Spinal cord (tissue), 10 donors: ENCODE measurements at places on chromosomes 6 and 20.

DNA sequence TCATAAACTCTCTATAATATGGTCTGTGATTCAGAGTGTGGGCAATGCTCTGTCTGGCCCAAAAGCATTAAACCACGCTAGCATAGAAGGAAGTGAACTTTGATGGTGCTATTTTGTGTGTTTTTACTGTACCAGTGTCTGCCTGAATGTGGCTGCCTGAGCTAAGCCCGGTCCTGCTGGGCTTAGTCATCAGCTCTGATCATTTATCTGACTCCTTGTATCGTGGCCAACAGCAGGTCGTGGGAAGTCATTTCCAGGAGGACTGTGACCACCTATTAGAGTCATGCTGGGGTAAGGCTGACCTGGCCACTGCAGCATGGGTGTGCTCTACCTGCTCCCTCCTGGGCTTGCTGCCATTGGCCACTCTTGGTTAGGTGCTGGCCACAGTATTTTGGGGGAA lies 239.1 kb upstream of the CEP162 start:
- H3K4me3 ChIP-seq: no peak overlapping the region
- no peak for DNase-seq
- no peaks in the 10 kb centered on the region for H3K4me1 ChIP-seq
- no peaks in the 10 kb centered on the region for H3K36me3 ChIP-seq

GRCh38 chr6:127533011-127533410 lies 13.9 kb upstream of the MTCL3 start:
- no peaks in the 10 kb centered on the region for H3K36me3 ChIP-seq
- H3K27ac ChIP-seq: no peak overlapping the region
- no peaks in the 10 kb centered on the region for H3K4me1 ChIP-seq
- no peaks in the 10 kb centered on the region for H3K27me3 ChIP-seq
- H3K4me3 ChIP-seq: no peak overlapping the region

DNA sequence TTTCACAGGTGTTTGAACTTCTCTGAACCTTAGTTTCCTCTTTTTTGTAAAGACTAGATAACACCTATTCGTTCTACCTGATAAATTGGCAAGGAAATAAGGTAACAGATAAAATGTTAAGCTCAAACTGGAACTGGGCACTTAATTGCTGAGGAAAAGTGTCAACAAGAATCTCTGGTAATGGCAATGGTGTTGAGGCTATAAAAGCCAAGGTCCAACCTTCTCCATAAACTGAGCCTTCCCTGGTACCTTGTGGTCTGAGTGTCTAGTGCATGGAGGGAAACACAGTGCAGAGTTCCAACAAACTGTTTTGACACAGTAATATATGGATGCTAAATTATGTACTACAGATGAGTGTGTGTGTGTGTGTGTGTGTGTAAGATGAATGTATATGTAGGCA lies 33.4 kb upstream of the GSTA4 start:
- no peak overlapping the region for H3K27ac ChIP-seq
- no peaks in the 10 kb centered on the region for H3K4me1 ChIP-seq

DNA sequence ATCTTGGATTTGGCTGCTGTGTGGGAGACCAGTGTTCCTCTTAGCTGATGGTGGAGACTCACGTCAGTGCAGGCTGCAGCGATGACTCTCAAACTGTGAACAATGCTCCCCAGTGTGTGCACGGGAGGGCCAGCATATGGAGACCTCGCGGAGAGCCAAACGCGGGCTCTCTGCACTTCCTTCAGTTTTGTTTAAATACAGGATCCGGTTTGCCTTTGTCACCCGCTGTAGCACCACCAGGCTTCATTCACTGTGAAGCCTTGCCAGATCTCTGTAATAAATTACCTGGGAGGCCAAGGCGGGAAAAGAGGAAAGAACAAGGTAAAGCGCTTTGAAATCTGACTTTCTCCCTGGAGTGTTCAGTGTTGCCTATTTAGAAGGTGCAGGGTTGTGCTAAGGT lies 30.7 kb upstream of the TMEM14A start:
- no peaks in the 10 kb centered on the region for H3K36me3 ChIP-seq
- no peaks in the 10 kb centered on the region for H3K27me3 ChIP-seq
- H3K4me1 ChIP-seq: peaks cover 4% of the 10 kb centered on the region
- peak overlapping the region; percentile 12 for H3K27ac ChIP-seq
- DNase-seq: no peak

- no peak overlapping the region for H3K4me3 ChIP-seq
- no peak for DNase-seq
- H3K36me3 ChIP-seq: no peaks in the 10 kb centered on the region
- H3K27me3 ChIP-seq: peaks cover 35% of the 10 kb centered on the region
- peaks cover 16% of the 10 kb centered on the region for H3K4me1 ChIP-seq
- no peak overlapping the region for H3K27ac ChIP-seq
These were observed 2.5 kb upstream of the PRDM1 start for GRCh38 chr6:106083618-106084017.

DNA sequence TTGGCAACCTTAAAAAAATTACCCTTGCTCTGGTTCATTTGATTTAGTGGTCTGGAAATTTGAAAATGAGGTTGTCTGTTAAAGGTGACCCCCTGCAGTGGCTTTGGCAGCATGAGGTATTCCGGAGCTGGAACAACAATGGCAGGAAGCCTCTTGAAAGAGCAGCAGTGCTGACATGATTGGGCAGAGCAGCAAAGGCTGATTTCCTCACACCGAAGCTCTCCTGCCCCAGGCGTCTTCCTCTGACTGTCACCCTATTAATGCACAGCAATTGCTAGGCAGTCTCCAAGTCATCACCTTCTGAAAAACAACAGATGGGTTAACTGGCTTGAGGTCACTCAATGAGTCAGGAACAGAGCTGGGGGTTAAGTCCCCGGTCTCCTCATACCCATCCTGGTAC lies 241.8 kb upstream of the MMS22L start:
- DNase-seq: no peak
- H3K27ac ChIP-seq: no peak overlapping the region
- no peak overlapping the region for H3K4me3 ChIP-seq
- no peaks in the 10 kb centered on the region for H3K27me3 ChIP-seq

- H3K36me3 ChIP-seq: no peaks in the 10 kb centered on the region
- DNase-seq: no peak
- no peak overlapping the region for H3K4me3 ChIP-seq
- H3K27ac ChIP-seq: no peak overlapping the region
- H3K27me3 ChIP-seq: no peaks in the 10 kb centered on the region
These were observed 123.5 kb upstream of the PREP start for GRCh38 chr6:105526225-105526872.

GRCh38 chr20:51087266-51087665 lies 64.4 kb upstream of the KCNG1 start:
- peaks cover 2% of the 10 kb centered on the region for H3K4me1 ChIP-seq
- no peak overlapping the region for H3K4me3 ChIP-seq
- H3K27me3 ChIP-seq: peaks cover 19% of the 10 kb centered on the region
- H3K36me3 ChIP-seq: no peaks in the 10 kb centered on the region

- no peak overlapping the region for H3K27ac ChIP-seq
- DNase-seq: peak; percentile 86
- peaks cover 4% of the 10 kb centered on the region for H3K36me3 ChIP-seq
- no peaks in the 10 kb centered on the region for H3K27me3 ChIP-seq
These were observed 8.0 kb downstream of the TP53RK start for GRCh38 chr20:46681032-46681854.

DNA sequence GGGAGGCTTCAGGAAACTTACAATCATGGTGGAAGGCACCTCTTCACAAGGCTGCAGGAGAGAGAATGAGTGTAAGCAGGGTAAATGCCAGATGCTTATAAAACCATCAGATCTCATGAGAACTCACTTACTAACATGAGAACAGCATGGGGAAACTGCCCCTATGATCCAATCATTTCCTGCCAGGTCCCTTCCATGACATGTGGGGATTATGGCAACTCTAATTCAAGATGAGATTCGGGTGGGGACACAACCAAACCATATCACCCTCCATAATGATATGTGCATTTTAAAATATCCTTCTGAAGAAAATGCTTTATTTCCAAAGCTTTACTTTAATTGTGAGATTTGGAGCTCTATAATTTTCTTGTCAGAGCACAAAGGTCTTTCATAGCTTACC lies 154.1 kb upstream of the CENPW start:
- no peak for DNase-seq
- H3K4me1 ChIP-seq: no peaks in the 10 kb centered on the region
- no peaks in the 10 kb centered on the region for H3K36me3 ChIP-seq

GRCh38 chr6:19492636-19493405 lies 344.3 kb upstream of the ID4 start:
- no peak overlapping the region for H3K4me3 ChIP-seq
- no peak overlapping the region for H3K27ac ChIP-seq
- no peaks in the 10 kb centered on the region for H3K27me3 ChIP-seq
- peak; percentile 39 for DNase-seq

DNA sequence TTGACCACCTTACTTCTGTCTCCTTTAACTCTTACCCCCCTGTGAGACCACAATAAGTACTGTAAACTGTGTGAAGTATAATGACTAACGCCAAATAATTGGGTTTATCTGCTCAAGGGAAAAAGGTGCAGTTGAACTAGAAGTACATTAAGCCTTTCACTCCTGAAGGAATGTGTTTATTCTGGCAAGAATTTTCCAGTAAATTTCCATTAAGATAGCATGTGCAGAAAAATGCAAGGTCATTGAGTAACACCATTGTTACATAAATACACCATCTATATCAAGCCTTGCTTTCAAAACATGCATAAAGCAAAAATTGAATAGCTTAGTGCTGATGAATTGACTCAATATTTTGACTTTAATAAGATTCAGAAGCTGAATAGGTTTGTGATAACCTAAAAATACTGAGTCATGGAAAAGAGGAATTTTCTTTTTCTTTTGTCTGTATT lies 65.4 kb downstream of the ARHGAP18 start:
- no peaks in the 10 kb centered on the region for H3K36me3 ChIP-seq
- no peaks in the 10 kb centered on the region for H3K4me1 ChIP-seq
- no peaks in the 10 kb centered on the region for H3K27me3 ChIP-seq
- DNase-seq: no peak
- H3K27ac ChIP-seq: no peak overlapping the region
- no peak overlapping the region for H3K4me3 ChIP-seq

GRCh38 chr6:149182262-149182661 lies 135.2 kb upstream of the TAB2 start:
- H3K4me3 ChIP-seq: no peak overlapping the region
- H3K27ac ChIP-seq: peak overlapping the region; percentile 16
- DNase-seq: no peak
- no peaks in the 10 kb centered on the region for H3K36me3 ChIP-seq
- no peaks in the 10 kb centered on the region for H3K27me3 ChIP-seq

- H3K27ac ChIP-seq: no peak overlapping the region
- H3K36me3 ChIP-seq: no peaks in the 10 kb centered on the region
- no peaks in the 10 kb centered on the region for H3K27me3 ChIP-seq
- H3K4me1 ChIP-seq: no peaks in the 10 kb centered on the region
- no peak overlapping the region for H3K4me3 ChIP-seq
These were observed 44.8 kb upstream of the ARHGAP18 start for GRCh38 chr6:129754750-129755149.

GRCh38 chr6:90393232-90393884 lies 96.7 kb upstream of the BACH2 start:
- H3K27ac ChIP-seq: no peak overlapping the region
- DNase-seq: peak; percentile 52
- no peaks in the 10 kb centered on the region for H3K4me1 ChIP-seq
- no peaks in the 10 kb centered on the region for H3K36me3 ChIP-seq

GRCh38 chr6:64459411-64459944 lies 823.9 kb downstream of the PHF3 start:
- no peaks in the 10 kb centered on the region for H3K27me3 ChIP-seq
- H3K36me3 ChIP-seq: no peaks in the 10 kb centered on the region
- H3K27ac ChIP-seq: no peak overlapping the region
- H3K4me3 ChIP-seq: no peak overlapping the region
- H3K4me1 ChIP-seq: no peaks in the 10 kb centered on the region
- DNase-seq: no peak

DNA sequence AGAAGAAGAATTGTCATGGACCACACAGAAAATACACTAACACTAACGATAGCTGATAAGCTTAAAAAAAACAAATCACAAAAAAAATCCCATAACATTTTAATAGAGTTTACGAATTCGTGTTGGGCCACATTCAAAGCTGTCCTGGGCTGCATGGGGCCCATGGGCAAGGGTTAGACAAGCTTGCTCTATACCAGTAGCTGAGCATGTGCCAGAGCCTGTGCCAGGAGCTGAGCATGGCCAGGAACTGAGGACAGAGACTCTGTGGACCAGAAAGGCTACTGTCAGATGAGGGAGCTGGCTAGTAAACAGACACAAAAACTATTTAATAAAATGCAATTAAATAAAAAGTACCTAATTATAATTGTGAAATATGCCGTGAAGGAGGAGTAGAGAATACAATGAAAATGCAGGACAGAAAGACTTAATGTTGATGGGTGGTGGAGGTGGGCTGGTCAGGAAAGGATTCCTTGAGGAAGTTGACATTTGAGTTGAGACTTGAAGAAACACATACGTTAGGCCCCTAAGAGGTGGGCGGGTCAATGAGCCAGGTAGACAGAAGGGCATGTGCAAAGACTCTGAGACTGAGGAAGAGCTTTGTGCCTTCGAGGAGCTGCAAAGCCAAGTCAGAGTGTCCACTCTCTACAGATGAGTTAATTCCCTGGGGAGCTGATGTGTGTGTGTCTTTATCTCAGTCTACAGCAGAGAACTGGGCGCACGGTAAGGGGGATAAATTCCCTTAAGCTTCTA lies 66.1 kb downstream of the JPH2 start:
- H3K4me1 ChIP-seq: peaks cover 5% of the 10 kb centered on the region
- H3K36me3 ChIP-seq: no peaks in the 10 kb centered on the region
- H3K4me3 ChIP-seq: no peak overlapping the region
- no peak for DNase-seq

DNA sequence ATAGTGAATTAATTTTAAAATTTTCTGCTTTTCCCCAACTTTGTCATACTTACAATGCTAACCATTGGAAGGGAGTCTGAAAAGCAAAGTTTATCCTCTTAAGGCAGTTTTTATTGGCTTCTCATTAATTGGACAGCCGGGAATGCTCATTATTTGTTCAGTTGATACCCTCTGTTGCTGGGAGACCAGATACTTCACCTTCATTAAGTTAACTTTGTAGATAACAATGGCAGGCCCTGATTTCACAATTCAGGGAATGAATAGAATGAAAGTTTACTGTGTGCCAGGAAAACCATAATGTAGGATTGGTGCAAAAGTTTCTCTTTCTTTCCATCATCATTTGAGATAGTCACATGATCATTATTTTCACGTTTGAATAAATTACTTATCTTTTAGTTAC lies 49.0 kb downstream of the COL19A1 start:
- no peaks in the 10 kb centered on the region for H3K4me1 ChIP-seq
- DNase-seq: no peak
- no peak overlapping the region for H3K4me3 ChIP-seq

DNA sequence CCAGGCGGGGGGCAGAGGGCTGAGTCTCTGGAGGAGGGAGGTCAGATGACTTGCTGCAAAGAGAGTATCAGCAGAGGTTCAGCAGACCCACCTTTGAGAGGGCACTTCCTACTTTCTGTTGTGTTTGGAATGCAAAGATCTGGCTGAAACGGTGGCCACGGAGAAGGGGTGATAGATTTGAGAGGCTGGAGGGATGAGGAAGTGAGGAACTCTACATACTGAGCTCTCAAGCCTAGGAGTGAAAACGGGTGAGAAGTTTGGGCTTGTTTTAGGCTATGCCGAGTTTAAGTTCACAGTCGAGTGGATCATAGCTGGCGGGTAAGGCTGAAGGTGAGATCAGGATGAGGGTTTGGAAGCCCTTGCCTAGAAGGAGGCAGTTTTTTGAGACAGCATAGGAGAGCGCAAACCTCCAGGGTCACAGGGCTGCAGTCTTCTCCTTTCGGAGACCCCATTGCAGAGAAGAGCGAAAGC lies 477 bp upstream of the ITPA start:
- no peak for DNase-seq
- H3K27ac ChIP-seq: peak overlapping the region; percentile 82
- no peaks in the 10 kb centered on the region for H3K27me3 ChIP-seq
